HT1080 (cell line): ENCODE measurements at places on chromosomes 5 and 9. TPM values are rescaled to one million over a fixed set of nuclear protein-coding genes. Genes with fewer than 3 reads are reported as not detected.

DNA sequence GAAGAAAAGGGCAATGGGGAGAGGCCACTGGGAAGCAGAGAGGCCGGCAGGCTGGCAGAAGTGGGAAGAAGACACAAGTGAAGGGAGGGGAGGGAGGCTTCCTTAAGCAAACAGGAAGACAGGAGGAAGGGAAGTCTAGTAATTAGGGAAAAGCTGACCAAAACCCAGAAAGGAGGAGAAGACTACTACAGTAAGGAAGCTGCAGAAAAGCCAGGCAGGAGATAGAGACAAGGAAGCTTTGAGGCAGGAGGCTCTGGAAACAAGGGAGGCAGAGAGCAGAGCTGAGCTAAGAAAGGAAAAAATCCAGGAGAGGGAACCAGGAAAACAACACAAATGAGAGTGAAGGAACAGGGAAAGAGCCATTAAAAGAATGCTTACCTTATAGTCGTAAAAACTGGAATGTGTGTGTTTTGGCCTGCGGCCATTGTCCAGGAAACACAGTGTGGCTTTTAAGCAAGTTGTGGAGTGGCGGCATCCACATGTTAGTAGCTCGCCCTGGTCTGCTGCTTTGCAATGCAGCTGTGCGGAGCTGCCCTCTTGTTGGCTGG is 317.1 kb upstream of the CLINT1 start:
- DNase-seq = no peak

Gene CCL27
- total RNA-seq = 0.26 TPM in 1 of 2 replicates, not detected in the other

GRCh38 chr5:157484768-157485167 is 24.8 kb downstream of the NIPAL4 start:
- no peak for DNase-seq

GRCh38 chr9:135990468-135991429 is 29.6 kb upstream of the UBAC1 start:
- DNase-seq = no peak

Gene PDCD1LG2
- 4.0 and 4.5 TPM in 2 replicates for total RNA-seq

Gene SLC4A9
- not detected in 2 replicates for total RNA-seq

Gene F2RL2
- total RNA-seq = 2.8 and 4.1 TPM in 2 replicates

DNA sequence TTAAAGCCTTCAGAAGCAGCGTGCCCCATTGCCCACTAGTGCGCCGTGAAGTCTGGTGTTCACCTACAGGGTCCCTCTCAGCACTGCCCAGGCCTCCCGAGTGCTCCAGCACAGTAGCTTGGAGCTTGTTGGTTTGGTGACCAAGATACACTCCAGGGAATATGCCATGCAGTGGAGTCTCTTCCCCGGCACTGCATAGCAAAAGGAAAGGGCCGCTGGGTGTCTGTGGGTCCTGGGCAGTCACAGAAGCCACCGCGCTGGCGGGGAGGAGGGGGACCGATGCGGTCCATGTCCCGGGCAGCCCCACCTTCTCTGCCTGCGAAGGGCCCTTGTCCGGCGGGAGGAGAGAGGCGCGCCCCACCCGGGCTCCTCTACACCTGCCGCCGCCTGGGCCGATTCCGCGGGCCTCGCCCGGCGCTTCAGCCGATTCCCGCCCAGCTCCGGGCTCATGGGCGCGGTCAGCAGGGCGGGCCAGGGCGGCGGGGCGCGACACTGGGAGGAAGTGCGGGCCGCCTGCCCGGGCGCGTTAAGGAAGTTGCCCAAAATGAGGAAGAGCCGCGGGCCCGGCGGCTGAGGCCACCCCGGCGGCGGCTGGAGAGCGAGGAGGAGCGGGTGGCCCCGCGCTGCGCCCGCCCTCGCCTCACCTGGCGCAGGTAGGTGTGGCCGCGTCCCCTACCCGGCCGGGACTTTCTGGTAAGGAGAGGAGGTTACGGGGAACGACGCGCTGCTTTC is at the start of gene SYK:
TSS of gene SYK (plus strand) at position 579 of the 732 bp plus-strand sequence. CDS start 42,080 bp downstream, outside the sequence.
- no peak for DNase-seq

DNA sequence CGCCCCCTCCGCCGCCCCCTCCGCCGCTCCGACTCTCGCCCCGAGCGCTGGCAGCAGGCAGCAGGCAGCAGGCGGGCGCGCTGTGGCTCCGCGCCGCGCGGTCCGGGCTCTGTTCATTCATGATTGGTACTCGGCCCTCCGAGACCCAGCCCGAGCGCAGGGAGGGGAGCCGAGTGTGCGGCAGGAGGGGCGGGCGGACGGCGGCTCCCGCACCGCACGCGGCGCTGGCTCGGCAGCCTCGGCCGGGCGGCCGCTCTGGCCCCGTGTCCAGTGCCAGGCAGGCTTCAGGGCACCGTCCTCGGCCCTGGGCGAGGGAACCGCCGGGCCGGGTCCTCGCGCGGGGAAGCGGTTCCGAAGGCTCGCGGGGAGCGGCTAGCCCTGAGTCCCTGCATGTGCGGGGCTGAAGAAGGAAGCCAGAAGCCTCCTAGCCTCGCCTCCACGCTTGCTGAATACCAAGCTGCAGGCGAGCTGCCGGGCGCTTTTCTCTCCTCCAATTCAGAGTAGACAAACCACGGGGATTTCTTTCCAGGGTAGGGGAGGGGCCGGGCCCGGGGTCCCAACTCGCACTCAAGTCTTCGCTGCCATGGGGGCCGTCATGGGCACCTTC is at the start of gene KCNIP1:
TSS of gene KCNIP1 (plus strand) at position 31 of the 607 bp plus-strand sequence.
- no peak for DNase-seq

GRCh38 chr5:163079618-163080017 is 357.8 kb upstream of the CCNG1 start:
- DNase-seq = no peak

Gene ADAMTSL1
- total RNA-seq = 1.9 and 2.2 TPM in 2 replicates

GRCh38 chr5:135195270-135195608 is 161.2 kb upstream of the PITX1 start:
- DNase-seq = no peak

- no peak for DNase-seq
Measured at GRCh38 chr5:100841358-100842076, 61.6 kb downstream of the ST8SIA4 start.

DNA sequence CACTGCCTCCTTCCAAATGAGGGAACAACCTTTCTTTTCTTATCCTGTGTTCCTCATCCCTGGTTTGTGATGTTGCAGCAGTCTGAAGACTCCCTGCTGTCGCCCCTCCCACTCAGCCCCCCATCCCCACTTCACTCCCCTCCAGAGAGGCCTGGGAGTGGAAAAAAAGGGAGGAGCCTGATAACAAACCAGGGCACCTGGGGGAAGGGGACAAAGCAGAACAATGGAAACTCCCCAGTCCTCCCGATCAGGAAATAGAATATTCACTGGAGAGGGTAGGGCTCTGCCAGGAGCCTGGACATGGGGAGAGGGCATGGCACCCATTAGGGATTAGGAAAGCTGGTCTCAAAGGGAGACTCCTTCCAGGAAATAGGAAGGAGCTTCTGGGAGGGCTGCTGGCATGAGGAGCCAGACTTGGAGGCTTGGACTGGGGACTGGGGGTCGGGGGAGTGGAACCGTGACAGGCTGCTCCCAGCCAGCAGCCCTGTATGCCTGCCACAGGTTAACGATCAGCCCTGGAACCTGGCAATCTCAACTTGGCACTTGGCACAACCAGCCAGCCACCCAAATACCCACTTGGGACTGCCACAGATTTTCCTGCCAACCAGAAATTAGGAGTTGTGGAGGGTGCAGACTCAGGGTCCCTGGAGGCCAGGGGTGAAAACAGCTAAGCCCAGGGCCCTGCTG is 20.0 kb downstream of the PCDH1 start:
- no peak for DNase-seq

DNA sequence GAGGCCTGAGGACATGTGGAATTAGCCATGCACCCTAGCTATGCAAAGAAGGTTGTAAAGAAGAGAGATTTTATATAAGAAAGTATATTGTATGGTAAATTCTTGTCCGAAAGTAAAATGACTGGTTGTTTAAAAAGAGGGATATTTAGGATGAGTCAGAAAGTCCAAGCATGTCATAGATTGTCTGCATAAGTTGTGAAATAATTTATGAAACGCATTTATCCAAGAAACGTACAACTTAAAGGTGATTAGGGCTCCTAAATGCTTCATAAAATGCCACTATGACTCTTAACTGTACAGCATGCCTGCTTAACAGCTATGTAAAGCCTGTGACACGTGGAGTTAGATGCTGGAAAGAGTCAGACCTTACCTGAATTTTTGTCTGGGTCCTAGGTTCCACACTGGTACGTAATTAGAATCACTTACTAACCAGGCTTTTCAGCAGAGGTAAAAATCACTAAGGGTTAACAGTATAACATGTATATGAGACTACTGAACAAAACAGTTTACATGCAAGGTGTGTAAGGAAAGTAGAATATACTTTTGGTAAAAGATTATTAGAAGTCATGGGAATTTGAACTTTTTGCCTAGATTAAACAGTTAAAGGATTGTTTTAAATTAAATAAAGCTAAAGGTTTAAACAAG is 37.0 kb upstream of the ARL15 start:
- DNase-seq = no peak

Gene PCA3
- not detected in 2 replicates for total RNA-seq

DNA sequence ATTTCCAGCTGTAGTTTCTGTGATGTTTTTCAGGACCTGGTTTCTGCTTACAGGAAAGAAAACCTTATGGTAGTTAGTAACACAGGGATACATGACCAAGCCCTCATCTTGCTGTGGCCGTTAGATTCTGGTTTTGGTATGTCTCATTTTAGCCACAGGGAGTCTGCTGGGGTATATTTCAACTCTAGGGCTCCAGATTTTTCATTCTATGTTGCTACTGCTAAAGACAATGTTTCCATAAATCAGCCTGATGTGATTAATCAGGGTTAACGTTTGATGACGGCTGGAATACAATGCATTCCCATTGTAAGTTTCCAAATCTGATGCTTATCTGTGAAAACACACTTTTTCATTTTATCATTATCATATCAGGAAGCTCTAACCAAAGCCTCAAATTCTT is 48.2 kb downstream of the P4HA2 start:
- DNase-seq = no peak

Gene PDZD2
- total RNA-seq = 0.87 and 1.1 TPM in 2 replicates

DNA sequence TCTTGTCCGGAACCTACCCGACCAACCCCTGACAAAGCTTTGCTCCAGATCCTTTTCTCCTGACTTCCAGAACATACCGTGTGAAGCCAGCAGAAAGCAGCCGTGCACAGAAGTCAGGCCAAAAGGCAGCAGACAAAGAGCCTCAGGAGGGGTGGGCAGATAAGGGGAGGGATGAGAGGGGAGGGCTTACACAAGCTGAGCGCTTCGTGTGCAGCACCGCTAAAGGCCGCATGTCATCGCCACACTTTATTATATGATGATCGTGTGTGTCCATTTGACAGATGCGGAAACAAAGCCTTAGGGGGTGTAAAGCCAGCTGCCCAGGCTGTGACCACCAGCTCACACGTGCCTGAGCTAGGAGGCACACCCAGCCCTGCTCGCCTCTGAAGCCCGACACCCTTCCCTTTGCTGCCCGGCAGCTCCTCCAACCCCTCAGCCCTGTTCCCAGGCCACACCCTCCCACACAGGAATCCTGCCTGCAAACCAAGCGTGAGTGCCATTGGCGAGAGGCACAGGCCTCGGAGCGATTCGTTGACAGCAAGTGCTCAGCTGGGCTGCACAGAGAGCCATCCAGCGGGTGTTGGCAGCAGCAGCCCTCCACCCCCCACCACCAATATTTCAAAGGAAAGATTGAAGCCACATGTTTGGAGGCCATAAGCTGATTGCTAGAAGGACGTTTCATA is 170.5 kb upstream of the SMIM23 start:
- no peak for DNase-seq

Gene CD274
- 14.3 and 30.5 TPM in 2 replicates for total RNA-seq

DNA sequence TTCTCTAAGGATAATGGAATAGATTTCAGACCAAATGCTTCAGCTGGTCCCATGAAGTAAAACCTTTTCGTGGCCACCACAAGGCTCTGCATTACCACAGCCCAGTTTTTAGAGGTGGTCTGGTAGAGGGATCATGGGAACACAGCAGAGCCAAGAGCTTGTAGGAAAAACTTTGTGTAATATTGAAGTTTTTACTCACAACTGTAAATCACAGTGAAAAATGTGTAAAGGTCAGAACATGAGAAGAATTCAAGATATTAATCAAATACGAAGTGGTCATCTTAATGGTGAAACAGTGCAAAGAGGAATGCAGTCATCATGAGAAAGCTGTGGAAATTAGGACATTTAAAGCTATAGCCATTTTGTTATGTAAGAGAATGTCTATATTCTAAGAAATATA is 197.5 kb downstream of the NPR3 start:
- DNase-seq = no peak
